ENCODE measurements at places on chromosomes 16 and 17.

DNA sequence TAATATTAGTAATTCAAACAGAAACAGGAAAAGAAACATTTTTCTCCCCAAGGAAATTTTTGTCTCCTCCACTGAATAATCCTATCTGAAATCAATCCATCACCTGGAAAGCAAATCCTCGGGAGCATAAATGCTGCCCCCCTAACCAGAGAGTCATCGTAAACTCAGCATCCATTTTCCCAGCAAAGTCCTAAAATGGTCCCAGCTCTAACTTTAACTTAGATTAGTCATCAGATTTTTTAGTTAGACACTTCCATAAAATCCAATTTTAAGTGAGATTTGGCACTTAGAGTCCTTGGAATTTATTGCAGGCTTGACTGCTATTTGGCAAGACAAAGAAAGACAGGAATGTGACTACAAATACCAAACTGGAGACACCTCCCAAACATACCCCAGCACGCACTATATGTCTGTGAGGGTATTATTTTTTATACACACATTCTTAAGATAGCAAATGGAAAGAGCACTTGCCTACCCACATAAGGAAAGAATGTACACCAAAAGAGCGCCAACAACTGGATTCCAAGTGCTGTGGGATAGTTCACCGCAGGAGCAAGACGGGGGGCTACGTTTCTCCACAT lies 15.4 kb downstream of the SCO1 start:
- no peak for DNase-seq

DNA sequence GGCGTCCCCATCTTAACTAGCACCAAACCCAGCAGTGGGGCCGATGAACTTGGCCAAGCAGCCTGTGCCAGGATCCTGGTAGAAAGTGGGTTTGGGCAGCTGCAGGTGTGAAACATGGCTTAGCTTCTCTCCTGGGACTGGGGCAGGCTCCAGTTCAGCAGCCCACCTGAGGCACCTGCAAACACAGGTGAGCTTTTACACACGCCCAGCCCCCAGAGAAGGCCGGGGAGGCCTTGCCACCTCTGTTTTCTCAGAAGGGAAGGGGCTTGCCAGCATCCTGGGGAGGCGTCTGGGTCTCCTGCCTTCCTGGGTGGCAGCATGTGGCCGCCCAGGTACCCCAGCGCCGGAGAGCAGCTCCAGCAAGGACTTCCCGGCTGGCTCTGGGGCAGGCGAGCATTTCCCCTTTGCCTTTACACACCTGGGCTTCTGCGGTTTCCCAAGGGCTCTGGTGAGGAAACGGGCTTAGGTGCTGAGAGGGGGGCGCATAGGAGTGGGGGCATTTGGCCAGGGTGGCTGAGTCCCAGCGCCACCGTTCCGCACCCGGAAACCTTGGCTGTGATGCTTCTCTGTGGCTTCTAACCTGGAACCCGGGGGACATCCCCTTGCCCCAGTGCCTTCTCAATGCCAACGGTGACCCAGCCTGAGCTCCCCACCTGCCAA lies 81.6 kb upstream of the CBX4 start:
- no peak for DNase-seq

GRCh38 chr17:20074489-20074888 lies 65.3 kb downstream of the SPECC1 start:
- no peak for DNase-seq

DNA sequence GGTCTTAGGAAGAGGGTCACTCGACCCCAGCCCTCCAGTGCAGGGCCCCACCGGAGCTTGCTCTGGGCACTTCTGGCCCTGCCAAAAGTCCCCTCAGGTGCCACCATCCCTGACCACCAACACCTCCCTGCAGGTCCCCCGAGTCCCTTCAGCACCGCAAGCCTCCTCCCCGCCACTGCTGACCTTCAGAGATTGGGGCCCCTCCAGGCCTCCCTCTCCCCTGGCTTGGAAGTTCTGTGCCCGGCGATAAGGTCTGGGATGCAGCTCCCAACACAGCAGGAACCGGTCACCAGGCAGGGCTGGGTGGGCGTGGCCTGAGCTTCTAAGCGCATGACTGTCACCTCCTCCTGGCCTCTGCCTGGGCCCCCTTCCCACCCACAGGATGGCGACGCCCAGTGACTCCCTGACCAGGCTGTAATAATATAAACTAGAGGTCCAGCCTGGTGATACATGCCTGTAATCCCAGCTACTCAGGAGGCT lies 11.2 kb downstream of the PIEZO1 start:
- no peak for DNase-seq

DNA sequence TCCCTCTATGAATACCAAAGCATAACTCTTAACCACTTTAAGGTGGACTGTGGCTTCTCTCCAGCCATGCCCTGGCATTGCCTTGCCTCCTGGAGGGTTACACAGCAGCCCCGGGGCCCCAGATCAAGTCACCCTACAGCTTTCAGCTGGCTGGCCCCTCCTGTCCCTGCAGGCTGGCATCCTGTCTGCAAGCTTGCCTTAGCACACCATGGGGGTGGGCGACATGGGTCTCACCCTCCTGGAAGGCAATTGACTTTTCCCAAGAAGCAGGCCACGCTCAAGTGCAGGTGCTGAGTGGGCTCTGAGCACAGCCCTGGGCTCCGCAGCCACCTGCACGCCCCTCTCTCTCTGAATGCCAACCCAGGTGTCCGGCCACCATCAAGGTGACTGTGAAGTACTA lies 25.8 kb upstream of the AKTIP start:
- no peak for DNase-seq

DNA sequence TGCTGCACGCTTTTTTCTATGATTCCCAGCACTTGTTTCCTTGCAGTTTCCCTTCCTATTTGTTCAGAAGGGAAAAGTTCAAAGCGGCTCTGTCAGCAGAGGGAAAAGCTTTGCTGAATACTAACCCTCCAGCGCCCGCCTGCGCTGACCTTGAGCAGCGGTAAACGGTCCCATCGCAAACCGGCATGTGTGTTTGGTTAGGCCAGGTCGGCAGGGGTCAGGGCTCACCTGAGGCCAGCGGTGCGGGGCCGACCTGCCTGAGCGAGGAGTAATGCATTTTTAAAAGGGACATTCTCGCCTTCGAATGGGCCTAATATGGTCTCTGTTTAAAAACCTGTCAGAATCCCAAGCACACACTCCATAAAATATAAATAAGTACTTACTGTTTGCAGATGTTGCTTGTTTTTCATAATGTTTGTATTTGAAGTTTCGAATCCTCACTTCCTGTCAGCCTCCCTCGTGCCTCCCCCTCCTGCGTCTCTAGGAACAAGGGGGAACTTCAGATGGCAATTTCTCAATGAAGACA lies 110.1 kb downstream of the IRX3 start:
- DNase-seq, result no peak

DNA sequence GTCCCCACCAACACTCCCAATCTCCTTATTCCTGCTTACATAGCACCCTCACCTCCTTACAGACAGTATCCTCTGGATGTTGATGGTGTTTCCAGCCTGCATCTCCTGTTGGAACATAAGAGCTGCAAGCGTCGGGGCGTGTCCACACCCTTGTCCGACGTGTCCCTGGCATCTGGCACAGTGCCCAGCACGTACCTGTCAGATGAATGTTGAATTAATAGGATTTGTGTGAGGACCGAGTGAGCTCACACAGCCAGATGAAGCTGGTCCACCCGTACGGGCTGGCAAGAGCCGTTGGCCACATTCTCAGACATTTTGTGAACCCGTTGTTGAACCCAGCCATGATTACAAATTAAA lies 12.2 kb upstream of the CBX4 start:
- DNase-seq, result no peak

DNA sequence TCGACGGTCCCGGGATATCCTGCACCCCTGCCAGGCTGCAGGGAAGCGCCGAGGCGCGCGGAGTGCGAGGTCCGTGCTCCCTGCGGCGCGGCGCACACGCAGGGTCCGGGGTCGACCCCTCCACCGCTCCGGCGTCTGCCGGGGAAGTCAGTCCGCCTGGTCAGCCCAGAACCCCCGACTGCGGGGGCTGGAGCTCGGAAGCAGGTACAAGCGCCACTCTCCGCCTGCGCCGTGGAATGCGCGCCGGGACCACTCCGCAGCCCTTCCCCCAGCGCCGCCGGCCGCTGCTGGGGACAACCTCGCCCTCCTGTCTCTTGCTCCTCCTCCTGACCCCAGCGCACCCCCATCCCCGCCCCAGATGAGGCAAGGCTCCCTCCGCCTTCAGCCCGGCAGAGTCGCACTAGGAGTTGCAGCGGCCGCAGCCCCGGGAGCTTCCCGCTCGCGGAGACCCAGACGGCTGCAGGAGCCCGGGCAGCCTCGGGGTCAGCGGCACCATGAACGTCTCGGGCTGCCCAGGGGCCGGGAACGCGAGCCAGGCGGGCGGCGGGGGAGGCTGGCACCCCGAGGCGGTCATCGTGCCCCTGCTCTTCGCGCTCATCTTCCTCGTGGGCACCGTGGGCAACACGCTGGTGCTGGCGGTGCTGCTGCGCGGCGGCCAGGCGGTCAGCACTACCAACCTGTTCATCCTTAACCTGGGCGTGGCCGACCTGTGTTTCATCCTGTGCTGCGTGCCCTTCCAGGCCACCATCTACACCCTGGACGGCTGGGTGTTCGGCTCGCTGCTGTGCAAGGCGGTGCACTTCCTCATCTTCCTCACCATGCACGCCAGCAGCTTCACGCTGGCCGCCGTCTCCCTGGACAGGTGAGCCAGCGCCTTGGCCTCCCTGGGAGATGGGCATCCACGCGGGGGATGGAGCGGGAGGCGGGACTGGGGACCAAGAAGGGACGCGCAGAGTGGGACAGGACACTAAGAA lies at the start of gene GALR2:
Gene GALR2, plus strand, starts transcription at position 392 of the 974 bp plus-strand sequence. Its CDS starts 103 bp downstream, at position 495.
- no peak for DNase-seq

DNA sequence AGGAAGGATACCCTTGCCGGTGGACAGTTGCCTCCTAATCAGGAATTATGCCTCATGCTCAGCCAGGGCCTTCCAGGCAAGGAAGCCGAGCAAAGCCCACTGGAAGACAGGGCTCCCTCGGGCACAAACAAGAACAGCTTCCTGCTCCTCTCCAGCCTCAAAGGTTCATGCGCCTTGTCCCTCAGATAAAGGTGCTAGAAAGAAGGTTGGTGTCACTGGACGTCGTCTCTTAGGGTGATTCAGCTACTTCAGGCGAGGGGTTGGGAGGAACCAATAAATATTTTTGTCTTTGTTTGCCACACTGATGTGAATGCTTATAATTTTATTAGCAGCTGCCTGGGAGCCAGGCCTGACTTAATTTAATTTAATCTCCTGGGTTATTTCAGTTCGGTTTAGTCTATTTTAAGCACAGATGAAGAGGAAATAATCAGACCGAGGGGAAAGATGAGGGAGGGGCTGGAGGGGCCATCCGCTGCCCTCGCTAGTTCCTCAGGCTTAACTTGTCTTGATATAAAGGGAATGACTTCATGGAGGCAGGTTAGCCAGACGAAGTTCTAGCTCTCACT lies 171.8 kb upstream of the CACNG5 start:
- no peak for DNase-seq

GRCh38 chr17:11461993-11462548 lies 136.2 kb upstream of the DNAH9 start:
- DNase-seq, result no peak
